ENCODE measurements at places on chromosomes 2 and 18. TPM values are rescaled to one million over a fixed set of nuclear protein-coding genes. Genes with fewer than 3 reads are reported as not detected.

Gene IL36RN
- total RNA-seq, result not detected

Gene DCDC2C
- total RNA-seq, result not detected

GRCh38 chr18:76528477-76529432, 33.7 kb upstream of the ZNF516 start:
- H3K27ac ChIP-seq, result no peak overlapping the region
- H3K4me1 ChIP-seq, result no peaks in the 10 kb centered on the region
- no peak overlapping the region for H3K4me3 ChIP-seq
- H3K36me3 ChIP-seq, result no peaks in the 10 kb centered on the region
- no peaks in the 10 kb centered on the region for H3K27me3 ChIP-seq

- H3K27me3 ChIP-seq, result no peaks in the 10 kb centered on the region
- no peaks in the 10 kb centered on the region for H3K4me1 ChIP-seq
- H3K36me3 ChIP-seq, result no peaks in the 10 kb centered on the region
- no peak overlapping the region for H3K4me3 ChIP-seq
- no peak overlapping the region for H3K27ac ChIP-seq
- DNase-seq, result no peak
These were observed 545.2 kb downstream of the STK39 start for GRCh38 chr2:167702227-167702626.

- no peak overlapping the region for H3K4me3 ChIP-seq
- no peaks in the 10 kb centered on the region for H3K27me3 ChIP-seq
- no peaks in the 10 kb centered on the region for H3K36me3 ChIP-seq
- DNase-seq, result no peak
- H3K27ac ChIP-seq, result no peak overlapping the region
- H3K4me1 ChIP-seq, result no peaks in the 10 kb centered on the region
These were observed 379.4 kb upstream of the RAB12 start for GRCh38 chr18:8229787-8230186.

Gene ARHGAP15
- total RNA-seq, result 179 TPM

Measured in naive thymus-derived CD4-positive, alpha-beta T cell (primary cell).